ENCODE measurements at places on chromosomes 3 and 15.

- no peak for DNase-seq
Observed at GRCh38 chr3:184595726-184596125, 34.1 kb downstream of the EPHB3 start.

DNA sequence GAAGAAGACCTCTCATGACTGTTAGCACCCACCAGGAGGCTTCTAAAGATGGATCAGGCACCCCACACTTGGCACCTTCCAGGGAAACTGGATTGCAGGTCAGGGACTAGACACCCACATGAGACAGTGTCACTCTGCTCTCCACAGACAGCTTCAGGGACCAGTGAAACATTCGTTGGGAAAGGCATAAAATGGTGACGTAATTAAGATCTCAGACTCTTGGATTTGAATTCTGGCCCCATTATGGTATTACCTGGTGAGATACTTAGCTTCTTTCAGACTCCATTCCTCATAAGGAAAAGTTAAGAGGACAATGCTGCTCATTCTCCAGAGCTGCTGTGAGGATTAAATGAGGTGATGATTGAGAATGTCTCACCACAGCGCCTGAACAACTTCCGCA lies 261.1 kb downstream of the ARRDC4 start:
- no peak for DNase-seq

DNA sequence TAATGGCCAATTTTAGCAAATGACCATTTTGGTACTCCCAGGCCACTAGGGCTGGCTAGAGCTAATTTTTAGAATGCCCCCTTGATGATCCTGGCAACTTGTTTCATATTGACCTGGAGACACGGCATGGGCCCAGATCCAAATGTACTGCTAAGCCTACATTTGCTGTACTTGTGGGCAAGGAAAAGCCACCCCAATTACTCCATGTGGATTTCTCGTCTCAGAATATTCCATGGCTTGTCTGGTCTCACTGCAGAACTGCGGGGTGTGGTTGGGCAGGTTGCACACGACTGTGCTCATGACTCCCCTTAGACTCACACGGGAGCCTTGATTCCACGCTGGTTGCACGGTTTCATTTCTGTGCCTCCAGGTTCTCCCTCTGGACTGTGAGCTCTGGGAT lies 140.9 kb downstream of the RPLP1 start:
- no peak for DNase-seq

- no peak for DNase-seq
Observed at GRCh38 chr3:13582366-13583250, 33.7 kb downstream of the FBLN2 start.

GRCh38 chr3:25510797-25511196 lies 82.7 kb downstream of the RARB start:
- DNase-seq, result no peak

- no peak for DNase-seq
Observed at GRCh38 chr15:77186594-77187011, 115.7 kb upstream of the TSPAN3 start.

GRCh38 chr3:57692396-57693147 lies at the start of gene DENND6A:
Gene DENND6A, minus strand, starts transcription at chr3:57693077. Its CDS starts 59 bp downstream, at chr3:57693018.
- DNase-seq, result peak; percentile 88

GRCh38 chr3:175207361-175207760 lies 348.2 kb downstream of the NAALADL2 start:
- no peak for DNase-seq

DNA sequence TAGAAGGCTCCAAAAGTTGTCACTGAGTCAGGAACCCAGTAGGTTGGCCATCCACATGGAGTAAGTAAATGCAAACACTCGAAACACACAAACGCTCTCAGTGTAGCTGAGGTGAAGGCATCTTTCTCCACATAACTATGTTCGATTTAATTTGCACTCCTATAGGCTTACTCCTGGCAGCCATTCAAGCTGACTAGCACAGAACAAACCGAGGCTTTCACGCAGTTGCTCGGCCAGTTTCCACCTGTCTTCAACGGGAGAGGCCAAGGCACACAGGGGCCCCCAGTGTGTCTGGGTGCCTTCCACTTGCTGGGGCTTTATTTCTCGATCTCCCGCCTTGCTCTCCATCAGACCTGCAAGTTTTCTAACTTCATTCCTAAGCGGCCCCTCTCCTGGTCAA lies 18.9 kb downstream of the RGMA start:
- DNase-seq, result no peak

DNA sequence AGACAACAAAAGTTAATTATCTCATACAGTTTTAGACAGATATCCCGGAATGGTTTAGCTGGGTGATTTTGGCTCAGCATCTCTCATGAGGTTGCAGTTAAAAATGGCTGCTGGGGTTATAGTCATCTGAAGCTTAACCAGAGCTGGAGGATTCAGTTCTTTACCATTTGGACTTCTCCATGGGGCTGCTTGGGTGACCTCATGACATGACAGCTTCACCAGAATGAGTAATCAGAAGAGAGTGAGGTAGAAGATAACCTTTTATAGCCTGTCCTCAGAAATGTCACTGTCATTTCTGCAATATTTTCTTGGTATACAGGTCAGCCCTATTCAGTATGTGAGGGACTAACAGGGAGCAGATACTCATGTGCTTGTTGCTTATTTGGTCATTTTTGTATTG lies 30.9 kb downstream of the TFG start:
- DNase-seq, result no peak

DNA sequence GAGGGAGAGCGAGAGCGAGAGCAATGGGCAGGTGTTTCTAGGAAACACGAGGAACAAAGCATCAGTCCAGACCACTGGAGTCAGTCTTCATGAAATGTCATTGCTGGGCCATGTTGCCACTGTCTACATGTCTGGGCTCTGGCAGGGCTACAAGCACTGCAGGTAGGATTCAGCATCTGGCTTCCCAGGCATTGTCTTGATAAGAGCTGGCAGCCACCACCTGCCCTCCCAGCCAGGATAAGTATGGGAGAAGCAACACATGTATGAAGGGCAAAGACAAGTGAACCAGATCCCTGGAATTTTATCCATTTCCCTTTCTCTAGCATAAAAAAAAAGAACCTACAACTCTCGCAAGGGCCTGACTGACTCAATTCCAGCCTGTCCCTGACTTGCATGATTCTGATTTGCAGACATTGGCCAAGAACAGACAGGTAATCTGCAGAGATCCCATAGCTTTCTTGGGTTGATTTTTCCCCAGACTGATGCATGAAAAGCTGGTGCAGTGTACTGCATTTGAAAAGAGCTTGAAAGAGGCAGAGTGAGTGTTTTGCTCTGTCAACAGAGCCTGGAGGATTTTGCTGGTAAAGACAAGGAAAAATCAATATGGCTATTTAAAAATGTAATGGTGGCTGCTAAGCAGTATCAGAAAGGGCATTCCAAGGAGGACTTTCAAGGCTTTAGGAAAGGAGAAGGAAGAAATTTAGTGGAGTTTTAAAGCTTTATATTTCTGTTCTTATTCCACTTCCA lies 157.2 kb upstream of the MYRIP start:
- no peak for DNase-seq

DNA sequence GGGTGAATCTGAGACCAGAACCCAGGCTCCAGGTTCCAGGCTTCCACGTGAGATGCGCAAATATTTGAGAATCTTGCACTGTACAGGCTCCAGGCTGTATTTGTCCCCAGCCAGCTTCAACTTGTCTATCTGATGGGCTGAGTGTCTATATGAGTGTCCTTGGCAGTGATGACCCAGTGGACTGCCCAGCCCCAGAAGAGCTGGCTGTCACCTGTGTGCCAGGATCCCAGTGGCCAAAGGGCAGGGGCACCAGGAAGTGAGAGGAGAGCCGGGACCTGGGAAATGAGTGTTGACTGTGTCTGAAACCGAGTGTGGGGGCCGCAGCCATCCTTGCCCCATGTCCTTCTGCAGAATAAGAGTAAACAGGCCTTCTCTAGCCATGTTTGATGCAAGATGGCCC lies 10.4 kb downstream of the FAH start:
- DNase-seq, result no peak

DNA sequence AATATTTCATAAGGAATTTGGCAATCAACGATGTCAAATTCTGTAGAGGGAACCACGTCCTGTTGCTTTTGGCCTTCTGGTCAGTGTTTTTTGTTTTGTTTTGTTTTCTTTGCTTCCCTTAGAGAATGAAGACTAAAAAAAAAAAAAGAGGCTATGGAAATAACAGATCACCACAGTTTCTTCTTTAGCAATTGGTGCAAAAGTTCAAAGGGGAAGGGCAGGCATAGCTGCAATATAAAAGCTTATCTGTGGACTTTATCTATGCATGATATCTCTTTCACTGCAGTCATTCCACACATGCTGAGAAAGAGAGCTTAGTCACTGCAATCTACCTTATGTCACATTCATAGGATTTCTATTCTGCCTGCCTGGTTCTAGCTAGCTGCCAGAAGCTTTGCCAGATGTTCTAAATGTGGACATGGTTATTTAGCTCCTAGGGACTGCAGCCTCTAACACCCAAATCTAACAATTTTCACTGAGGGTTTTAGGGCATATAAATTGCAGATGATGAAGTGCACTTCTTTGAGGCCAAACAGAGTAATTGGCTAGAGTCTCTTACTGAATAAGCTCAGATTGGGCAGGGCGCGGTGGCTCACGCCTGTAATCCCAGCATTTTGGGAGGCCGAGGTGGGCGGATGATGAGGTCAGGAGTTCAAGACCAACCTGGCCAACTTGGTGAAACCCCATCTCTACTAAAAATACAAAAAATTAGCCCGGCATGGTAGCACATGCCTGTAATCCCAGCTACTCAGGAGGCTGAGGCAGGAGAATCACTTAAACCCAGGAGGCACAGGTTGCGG lies 637.2 kb downstream of the NTRK3 start:
- DNase-seq, result peak; percentile 34

GRCh38 chr3:179738998-179739397 lies 86.2 kb downstream of the USP13 start:
- DNase-seq, result no peak

- DNase-seq, result no peak
Observed at GRCh38 chr15:69668039-69668705, 215.6 kb downstream of the RPLP1 start.

GRCh38 chr15:63440756-63441155 lies 59.1 kb upstream of the CA12 start:
- no peak for DNase-seq

DNA sequence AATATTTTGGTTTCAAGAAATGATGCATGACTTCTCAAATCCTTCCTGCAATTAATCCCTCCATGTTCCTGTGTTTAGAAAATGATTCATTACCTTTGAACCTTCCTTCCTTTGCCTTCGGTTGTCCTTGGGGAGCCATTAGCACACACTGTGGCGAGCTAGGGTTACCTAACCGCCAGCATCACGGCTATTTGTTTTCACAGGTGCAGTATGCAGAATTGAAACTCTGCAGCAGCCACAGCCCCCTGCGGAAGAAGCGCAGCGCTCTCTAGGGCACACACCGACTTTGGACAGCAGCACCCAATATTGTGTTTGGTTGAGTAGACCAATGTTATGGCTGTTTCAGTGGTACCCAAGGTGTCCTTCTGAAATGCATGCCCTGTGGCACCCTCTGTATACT lies 247.4 kb downstream of the MCTP2 start:
- no peak for DNase-seq

DNA sequence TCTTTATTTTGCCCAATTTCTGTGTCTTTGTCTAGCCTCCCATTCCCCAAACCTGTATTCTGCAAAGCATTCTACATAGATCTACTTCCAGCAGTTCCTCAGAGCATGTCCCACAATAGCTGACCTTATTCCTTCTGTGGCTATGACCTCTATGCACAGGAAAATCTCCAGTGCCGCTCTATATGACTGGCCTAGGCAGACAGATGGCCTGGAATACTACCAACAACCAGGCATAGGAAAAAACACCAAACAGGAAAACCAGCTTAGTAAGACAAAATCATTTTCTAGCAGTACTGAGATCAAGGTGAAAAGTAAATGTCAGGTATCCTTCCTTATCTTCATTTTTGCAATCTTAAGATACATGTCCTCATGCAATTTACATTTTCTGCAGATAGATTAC lies 1115.0 kb downstream of the IGSF11 start:
- no peak for DNase-seq

DNA sequence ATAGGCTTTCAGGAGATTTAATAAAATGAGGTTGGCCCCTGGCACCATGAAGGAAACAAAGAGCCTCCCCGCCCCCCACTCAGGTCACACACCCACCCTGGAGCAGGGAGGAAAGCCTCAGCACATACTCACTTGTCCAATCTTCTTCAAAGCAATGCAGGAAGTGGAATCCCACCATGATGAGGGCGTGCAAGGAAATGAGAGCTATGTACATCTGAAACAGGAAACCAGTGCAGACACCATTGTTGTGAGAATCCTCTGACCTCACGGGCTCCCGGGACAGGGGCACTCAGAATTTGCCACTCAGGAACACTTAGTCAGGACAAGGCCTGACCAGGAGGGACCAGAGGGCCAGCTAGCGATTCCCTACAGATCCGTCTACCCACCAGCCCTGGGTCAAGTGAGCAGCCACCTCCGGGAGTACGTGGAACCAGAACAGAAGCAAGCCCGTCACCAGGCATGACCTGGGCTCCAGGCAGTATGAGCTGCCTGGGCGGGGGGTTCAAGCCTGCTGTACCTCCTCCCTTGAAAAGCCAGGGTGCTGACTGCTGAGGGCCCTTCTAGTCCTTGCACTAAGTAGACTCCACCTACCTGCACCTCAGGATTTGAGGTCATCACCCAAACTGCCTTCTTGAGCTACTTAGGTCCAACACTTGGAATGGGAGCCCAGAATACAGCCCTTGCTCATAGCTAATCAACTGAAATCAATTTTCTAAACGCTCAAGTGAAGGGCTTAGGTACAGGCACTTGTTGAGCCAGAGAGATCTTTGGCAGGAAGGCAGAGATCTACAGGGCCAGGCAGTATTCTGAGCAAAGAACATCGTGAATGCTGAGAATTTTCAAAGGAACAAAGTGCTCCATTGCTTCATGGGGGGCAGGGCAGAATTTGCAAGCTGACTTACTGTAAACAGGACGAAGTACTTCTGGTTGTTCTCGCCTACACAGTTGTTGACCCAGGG lies 42.7 kb downstream of the ZDHHC3 start:
- no peak for DNase-seq

- DNase-seq, result peak; percentile 65
Observed at GRCh38 chr3:20066850-20067617, 26.8 kb downstream of the KAT2B start.

DNA sequence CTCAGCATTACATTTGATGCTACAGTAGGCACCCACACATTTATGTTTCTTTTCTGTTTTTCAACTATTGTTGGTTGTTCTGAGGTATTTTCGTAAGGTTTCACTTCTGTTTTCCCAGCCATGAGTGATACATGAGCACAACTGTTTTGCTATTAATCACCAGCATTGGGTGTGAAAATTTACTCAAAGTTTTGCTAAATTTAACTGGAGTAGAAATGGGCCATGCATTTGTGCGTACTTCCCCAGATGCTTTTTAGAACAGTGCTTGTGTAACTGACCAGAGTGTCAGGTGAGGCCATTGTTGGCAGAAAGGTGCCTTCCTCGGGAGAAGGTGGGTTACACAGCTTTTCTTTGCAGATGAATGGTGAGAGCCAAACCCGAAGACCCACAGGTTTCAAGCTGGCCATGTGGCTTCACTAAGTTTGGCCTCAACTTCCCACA lies 70.4 kb downstream of the ST6GAL1 start:
- no peak for DNase-seq

DNA sequence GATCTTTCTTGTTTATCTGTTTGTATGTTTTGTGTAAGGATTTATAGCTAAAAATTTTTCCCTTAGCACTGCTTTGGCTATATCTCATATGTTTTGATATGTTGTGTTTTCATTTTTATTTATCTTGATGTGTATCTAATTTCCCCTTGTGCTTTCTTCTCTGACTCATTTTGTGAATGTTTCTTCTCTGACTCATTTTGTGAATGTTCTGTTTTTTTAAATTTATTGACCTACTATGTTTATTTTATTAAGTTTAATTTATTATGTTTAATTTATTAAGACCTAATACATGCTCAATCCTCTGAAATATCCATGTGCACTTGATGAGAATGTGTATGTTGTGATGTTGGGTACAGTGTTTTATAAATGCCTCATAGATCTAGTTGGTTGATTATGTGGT lies 793.5 kb upstream of the CADM2 start:
- DNase-seq, result no peak

Data from uterus (tissue), 4 donors.